ENCODE measurements at places on chromosomes 6 and 20.

DNA sequence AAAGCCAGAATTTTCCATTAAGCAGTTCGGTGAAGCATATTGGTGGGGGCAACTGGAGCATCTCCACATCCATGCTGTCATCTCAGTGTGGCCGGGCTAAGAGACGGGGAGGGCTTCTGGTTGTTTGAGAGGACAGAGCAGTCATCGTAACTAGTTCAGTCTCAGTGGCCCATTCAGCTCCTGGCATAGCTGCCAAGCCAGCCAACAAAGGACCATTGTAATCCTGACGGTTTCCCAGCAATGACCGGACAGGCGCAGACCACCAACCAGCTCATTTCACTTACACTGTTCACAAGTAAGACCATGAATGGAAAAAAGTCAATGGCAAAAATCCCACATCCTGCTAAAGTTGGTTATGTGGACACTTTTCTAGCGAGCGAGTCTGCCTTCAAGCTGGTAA lies 14.9 kb upstream of the HDDC2 start:
- DNase-seq = no peak

GRCh38 chr20:51702556-51702955 lies 65.6 kb downstream of the ATP9A start:
- DNase-seq = no peak

DNA sequence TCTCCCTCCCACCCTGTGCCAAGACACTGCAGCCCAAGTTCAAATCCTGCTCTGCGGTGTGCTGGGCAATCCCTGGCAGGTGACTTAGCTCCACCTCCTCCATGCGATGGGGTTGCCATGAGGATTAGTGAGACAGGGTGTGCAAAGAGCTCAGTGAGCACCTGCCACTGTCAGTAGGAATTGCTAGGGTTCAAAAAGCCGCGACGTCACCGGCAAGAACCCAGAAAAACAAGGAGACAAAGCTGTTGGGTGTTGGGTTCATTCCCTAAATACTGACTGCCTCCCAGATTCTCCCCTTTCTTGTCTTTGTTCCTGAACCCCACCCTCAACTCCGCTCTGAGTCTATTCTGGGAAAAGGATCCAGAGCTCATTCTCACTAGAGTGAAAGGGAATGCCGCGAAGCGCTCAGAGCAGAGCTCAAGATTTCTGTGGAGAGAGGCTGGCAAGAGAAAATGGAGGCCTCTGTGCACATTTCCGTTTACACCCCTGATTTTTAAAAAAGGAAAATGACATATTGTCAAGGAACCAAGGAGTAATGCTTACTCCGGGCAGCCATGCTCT lies 13.3 kb downstream of the PMEPA1 start:
- DNase-seq = no peak

DNA sequence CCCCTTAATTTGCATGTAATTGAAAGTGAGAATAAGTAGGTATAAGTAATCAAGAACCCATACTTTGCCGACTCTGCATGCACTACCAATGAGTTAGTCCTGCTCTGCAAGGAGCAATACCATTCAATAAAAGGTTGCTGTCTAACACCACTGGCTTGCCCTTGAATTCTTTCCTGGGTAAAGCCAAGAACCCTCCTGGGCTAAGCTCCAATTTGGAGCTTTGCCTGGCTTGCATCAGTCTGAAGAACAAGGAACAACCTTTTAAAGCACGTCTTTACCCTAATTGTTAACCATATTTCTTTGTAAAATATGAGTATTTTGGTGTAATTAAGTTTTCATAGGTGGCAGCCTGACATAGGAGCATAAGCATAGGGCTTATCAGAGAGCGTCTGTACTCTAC lies 367.7 kb downstream of the MEI4 start:
- no peak for DNase-seq

- DNase-seq = no peak
Observed at GRCh38 chr20:46218656-46219055, 89.6 kb downstream of the CDH22 start.

DNA sequence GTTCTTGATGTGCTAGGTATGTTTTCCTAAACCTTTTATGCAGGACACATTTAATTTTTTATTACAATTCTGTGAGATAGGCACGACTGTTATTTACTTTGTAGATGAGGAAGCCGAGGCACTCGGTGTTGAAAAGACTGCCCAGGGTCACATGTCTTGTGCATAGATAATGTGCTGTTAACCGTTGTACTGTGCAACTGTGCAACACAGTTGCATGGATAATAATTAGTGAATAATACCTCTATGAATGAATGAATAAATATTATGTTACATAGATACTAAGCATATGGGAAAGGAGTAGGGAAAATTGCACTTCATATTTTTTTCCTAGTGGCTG lies 60.3 kb upstream of the DEK start:
- DNase-seq = no peak

DNA sequence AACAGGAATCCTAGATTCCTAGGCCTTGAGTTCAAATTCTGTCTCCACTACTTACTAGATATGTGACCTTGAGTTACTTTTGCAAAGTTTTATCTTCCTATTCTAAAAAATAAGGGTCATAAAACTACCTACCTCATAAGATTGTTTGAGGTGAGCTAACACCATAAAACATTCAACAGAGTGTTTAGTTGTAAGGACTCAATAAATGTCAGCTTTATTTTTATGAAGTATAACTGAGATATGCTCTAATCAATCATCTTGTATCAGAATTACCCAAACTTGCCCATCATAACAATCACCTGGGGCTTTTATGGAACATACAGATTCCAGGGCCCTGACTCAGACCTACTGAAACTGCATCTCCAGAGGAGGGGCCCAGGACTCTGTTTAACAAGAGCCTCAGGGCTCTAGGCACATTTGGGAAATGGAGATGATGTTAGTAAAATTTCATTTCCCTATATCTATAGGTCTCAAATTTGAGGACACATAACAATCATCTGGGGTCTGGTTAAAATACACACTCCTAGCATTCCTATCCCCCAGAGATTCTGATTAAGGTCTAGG lies 35.5 kb upstream of the MRAP2 start:
- DNase-seq = no peak

- no peak for DNase-seq
Observed at GRCh38 chr20:63234693-63235398, 859 bp upstream of the BIRC7 start.

GRCh38 chr6:166830185-166830890 lies 126.0 kb downstream of the RNASET2 start:
- DNase-seq = no peak

GRCh38 chr6:108779536-108780275 lies 68.5 kb upstream of the ARMC2 start:
- no peak for DNase-seq

GRCh38 chr20:432677-433299 lies 24.7 kb downstream of the RBCK1 start:
- no peak for DNase-seq

GRCh38 chr6:16591396-16592222 lies 169.7 kb downstream of the ATXN1 start:
- no peak for DNase-seq

GRCh38 chr6:27591699-27592480 lies 119.0 kb upstream of the ZNF184 start:
- DNase-seq = peak; percentile 25

DNA sequence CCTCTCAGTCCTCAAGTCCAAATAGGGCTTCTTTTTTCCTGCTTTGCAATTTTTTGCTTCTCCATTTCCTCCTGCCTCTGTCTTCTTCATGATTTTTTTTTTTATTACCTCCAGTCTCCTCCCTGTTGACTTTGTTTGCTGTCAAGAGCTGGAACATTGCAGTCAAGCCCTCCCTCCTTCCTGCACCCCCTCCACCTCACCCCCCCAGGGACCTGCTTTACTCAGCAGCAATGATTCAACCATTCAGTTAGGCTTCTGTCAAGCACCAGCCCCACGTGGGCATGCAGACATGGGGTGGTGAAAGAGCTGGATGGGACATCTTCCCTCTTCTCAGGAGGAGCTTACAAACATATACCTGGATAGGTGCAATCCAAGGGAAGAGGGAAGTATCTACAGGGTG lies 142.4 kb downstream of the LRFN2 start:
- DNase-seq = no peak

DNA sequence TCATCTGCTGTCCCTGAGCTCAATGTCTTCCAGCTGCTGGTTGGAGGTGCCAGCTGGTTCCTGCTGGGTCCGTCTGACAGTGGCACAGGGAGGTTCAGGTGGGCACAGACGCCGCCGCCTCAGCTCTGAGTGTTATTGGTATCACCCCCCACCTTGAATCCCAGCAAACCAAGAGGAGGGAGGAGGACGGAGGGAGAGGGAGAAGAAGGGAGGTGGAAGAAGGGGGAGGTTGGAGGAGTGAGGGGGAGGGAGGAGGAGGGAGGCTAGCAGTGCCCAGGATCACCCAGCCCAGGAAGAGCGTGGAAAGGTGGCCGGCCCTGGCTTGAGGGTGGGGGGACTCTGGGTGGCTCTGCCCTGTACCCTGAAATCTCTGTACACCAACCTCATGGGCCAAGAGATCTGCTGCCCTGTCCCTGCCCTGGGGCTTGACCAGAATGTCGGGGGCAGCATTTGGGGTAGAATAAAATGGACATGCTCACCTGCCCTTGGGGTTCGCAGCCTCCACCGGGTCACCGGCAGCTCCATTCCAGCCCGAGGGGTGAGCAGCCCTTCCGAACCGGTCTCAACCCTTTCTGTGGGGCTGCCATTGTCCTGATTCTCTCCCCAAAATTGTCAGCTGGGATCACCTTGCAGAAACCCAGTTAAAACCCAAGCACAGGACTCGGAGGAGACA lies 17.1 kb downstream of the NTSR1 start:
- no peak for DNase-seq

DNA sequence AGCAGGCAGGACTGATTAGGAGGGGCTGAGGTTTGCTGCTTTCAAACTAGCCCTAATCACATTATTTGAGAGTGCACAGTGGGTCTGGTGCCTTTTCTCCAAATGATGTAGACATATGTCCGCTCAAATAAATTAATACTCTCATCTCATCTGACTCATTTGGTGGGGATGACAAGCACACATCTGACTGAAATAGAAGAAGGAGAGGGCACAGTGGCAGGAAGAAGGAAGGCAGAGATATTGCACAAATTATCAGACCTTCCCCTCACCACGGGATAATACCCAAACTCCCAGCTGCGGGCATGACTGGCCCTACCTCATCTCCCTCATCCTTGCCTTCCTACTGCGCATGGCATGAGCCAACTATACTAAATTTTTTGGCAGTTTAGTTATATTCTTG lies 33.9 kb upstream of the TNFRSF21 start:
- no peak for DNase-seq

DNA sequence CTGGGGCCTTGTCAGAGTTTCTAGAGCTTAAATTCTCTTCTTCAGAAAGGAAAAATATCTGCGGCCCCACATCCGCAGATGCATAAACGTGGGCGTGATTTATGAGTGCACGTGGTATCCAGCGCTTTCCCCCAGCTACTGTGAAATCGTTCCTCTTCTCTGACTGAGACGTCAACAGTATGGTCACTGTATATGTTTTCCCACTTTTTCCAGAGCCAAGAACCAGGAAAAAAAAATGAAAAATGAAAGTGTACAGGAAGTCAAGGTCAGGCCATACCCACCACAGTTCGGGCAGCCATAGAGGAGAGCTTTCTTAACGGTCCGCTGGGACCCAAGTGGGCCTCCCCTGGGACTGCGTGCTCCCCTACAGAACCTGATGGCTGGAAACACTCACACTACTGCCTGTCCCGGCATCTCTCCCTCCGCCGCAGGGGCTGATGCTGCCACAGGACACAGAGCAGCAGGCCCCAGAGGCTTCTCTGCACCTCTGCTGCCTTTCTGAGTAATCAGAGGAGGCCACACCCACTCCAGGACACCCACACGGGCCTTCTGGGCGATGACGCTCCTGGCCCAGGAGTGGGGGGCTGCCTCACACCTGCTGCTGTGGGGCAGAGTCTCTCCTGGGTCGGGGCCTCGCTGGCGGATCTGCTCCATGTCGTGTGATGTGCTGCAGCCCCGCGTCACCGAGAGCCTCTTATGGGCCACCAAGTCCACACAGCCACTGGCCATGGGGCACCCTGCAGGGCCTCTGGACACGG lies 16.4 kb upstream of the STX16 start:
- DNase-seq = no peak

DNA sequence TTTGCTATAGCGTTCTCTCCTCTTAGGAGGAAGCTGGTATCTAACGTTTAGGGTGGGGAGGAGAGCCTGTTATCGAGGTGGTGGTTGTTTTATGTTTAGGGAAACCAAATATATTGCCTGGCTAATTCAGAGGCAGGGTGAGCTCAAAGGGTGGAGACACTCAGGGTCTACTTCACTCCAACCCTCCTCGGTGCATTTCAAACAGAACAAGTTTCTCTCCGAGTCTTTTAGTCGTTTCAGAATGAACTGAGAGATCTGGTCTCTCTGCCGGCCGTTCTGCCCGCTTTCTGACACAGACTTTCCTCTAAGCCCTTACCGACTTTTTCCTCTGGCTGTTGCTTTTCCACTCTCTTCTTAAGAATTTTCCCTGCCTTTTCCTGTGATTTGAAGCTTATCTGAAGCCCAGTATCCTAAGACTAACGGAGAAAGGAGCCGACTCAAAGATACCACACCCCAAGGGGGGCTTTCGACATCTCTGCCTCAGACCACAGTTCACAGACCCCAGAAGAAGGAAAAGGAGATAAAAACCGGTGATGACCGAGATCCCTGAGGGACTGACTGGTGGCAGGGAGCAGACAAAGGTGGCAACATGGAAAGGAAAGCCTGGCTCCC lies 865 bp downstream of the STK38 start:
- no peak for DNase-seq

- no peak for DNase-seq
Observed at GRCh38 chr6:20924911-20925543, 390.8 kb downstream of the CDKAL1 start.

DNA sequence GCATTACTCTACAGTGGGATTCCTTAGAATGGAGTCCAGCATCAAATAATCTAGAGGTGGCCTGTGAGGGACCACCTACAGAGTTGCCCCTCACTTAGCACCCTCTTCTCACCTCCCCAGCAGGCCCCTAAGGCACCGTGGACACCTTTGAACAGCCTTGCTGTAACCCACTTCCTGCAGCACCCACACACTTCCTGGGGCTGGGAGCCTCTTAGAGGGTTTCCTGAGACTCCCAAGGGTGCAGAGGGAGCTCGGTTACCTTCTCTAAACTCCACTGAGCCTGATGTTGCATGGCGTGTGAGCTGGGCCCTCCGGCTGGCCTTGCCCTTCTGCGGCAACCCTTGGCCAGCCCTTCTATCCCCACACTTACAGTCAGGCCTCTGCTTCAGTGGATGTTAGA lies 7.3 kb upstream of the SIRPG start:
- no peak for DNase-seq

- DNase-seq = no peak
Observed at GRCh38 chr20:34806255-34806654, 19.2 kb downstream of the NCOA6 start.

- DNase-seq = no peak
Observed at GRCh38 chr20:34377072-34377847, 14.2 kb downstream of the ITCH start.

- no peak for DNase-seq
Observed at GRCh38 chr6:51382847-51383246, 564.2 kb downstream of the TFAP2B start.

DNA sequence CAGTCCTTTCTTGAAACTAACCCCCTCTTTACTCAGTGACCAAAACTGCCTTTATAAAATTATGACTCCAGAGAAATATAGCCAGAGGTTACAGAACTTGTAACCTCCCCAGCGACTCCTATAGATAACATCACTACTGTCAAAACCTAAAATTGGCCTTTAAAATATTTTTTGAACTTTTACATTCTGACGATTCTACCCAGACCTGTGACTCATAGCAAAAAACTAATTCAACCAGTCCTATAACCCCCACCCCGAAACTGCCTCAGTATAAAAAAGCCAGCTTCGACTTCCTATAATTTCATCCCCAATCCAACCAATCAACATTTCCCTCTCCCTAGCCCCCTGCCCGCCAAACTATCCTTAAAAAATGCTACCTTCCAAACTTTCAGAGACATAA lies 13.9 kb downstream of the JPH2 start:
- no peak for DNase-seq

GRCh38 chr6:7589949-7590917 lies at the start of gene SNRNP48:
TSS of gene SNRNP48 (plus strand) at chr6:7590198. CDS start at chr6:7590258, 60 bp downstream.
- DNase-seq = peak; percentile 83
